Inflammatory macrophage treated with lipopolysaccharide for 1 hour (primary cell): ENCODE measurements at places on chromosomes 3 and 15.

DNA sequence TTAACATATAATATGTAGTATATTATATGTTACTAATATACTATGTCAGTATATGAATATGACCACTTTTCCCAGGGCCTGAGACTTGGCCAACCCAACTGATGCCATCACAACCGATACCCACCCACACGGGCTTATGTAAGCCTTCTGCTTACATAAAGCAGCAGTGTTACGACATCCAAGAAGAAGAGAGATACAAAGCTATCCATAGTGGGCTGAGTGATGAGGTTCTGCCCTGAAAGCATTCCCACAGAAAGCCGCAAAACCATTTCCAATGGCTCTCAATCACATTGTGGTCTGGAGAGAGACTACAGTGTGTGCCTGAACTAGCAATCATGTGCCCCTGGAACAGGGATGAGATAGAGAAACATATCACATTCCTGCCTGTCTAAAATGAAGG, 177.9 kb downstream of the PLOD2 start:
- no peak for DNase-seq

DNA sequence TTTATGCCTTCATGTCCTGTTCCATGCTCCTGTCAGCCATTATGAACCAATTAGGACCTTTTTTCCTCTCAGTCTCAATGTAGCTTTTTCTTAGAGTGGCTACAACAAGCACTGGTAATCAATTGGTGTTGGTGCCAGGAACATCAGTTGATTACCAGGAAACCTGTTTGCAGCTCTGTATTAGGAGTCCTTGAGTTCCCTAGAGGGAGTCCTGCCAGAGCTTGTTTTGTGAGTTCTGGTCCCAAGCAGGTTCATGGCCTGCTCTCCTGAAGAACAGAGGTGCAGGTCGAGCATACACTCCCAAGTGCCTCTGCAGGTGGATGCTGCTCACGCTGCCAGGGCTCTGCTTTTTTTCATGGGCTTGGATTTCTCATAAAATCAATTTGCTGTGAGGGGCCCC, 137.9 kb upstream of the PRR23C start:
- no peak for DNase-seq

DNA sequence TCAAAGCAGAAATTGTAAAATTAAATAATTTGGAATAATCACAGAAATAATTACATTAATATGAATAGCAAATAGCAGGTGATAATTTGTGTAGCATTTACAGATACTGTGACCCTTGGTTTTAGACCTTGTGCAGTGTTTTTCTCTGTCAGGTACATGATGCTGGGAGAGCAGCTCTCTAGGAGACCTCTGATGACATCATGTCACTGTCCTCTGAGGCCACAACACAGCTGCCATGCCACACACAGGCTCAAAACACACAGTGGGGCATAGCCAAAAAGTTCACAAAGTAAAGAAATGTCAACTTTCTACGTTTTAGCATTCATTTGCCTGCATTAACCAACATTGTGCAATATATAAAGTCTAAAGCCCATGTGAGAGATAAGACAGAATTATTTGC, 71.8 kb upstream of the ZBTB20 start:
- no peak for DNase-seq

DNA sequence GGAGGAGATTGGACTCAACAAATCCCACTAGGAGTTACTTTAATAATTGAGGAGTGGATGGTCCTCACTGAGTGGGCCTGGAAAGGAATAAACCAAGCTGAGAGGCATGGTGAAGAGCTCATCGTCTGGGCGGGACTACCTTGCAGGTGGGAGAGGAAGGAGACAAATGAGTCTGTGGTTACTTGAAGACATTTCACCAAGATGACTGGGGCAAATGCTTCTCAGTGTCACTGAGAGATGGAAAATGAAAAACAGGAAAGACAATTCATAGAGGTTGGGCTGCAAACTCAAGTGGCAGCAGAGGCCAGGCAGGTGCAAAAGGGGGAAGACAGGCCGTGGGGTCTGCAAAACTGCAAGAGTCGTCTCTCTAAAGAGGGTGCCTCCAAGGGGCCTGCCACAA, 1.5 kb upstream of the ARHGAP31 start:
- no peak for DNase-seq

DNA sequence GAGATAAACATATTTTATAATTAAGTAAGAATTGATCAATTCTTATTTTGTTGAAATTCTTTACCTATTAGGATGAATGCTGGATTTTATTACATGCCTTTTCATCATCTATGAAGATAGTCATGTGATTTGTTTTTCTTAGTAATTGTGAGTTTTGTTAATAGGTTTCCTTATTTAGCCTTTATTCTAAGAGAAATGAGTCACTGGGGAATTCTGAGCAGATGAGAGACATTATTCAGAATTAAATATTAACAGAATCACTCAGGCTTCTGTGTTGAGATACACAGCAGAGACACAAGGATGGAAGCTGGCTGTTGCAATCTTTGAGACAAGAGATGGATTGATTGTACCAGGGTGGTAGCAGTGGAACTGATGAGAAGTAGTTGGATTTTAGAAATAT, 7.4 kb upstream of the ANO10 start:
- DNase-seq: peak; percentile 16

GRCh38 chr15:94252223-94252766, 20.9 kb downstream of the MCTP2 start:
- no peak for DNase-seq

DNA sequence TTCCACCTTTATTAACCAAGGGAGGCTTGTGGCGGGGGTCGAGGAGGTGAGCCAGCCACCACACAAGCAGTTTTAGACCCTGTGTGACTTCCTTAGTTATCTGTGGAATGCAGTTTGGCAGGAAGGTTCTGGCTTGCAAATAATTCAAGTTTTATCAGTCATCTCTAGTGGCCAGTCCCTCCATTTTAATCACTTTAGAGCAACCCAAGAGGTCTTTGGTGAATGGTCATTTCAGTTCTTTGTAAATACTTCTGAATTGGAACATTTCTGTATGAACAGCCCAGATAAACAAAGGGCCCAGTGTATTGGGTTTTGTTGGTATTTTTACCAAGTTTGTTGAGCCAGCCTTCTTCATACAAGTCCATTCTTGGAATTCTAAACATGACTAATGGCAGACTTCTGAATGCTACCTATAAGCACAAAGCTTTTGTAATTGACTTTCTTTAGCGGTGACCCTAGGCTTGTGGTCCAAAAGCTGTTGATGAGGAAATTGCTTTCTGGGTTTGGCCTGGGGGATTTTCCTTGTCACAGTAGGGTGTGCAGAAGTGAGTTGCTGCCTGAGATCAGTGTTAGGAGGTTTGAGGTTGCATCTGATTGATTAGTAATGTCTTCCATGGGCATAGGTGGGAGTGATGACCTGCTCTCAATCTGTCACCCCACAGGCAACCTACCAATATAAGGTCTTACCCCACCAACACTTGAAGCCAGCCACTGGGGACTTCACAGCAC, 193.3 kb upstream of the TOPAZ1 start:
- DNase-seq: no peak

GRCh38 chr3:129474984-129475804, 35.2 kb downstream of the IFT122 start:
- no peak for DNase-seq

DNA sequence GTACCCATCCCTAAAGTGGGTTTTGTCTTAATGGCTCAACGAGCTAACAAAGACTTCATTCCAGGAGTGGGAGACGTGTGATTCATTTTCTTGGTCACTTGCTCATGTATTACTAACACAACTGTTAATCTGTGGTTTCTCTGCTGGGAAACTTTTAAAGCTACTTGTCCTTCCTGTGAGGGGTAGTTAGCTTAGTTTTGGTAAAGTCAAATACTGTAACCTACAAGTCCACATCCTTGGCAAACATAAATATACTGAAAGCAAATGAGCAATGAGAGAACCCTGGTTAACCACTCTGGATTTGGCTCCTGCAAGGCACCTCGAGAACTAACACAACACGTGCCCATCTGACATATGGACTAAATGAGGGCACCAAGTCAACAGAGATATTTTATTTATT, 19.9 kb downstream of the NOX5 start:
- peak; percentile 7 for DNase-seq

DNA sequence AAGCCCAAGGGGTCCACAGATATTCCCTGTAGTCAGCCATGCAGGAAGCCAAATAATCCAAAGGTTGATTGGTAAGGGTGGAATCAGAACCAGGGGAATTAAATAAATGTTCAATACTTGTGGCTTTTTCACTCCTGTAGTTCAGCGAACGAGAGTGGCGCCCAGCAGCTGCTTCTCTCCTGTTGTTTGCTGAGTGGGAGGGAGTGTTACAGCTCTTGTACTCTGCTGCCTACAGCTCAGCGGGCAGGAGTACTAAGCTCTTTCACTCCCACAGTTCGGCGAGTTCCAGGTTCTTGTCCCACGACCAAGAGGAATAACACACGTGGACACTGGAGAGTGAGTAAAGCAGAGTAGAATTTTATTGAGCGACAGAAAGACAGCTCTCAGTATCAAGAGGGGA, 105.9 kb downstream of the MOBP start:
- DNase-seq: no peak

DNA sequence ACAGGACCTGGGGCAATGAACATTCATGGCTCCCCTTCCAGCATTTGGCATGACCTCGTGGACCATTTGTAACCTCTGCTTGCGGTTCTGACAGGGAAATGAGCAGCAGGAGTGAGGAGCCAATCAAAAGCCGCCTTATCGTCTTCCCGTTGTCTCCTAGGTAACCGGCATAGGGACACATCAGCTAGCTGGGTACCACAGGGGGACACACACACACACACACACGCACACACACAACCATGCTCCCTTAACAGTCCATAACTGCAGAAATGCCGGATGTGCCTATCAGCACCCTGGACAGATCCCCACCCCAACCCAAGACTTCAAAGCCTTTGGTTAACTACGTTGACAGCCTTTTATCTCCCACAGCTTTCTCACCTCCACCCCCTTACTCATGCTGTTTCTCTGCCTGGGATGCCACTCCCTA, 53.4 kb upstream of the CCDC174 start:
- no peak for DNase-seq

DNA sequence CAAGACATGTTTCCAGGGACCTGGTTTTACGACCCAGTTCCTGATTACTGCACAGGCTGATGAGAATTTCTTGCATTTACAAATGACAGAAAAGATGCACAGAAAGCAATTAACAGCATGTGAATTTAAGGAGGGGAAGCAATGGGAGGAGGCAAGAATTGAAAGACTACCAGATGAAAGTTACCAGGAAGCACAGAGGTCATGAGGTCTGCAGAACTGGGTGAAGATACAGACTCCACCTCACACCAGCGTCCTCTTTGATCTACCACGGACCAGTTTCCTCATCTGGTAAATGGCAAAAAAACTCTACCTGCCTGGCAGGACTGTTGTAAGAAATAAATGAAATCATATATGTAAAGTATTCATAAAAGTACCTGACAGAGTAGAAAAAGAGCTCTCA, 266.0 kb downstream of the MAGI1 start:
- no peak for DNase-seq

DNA sequence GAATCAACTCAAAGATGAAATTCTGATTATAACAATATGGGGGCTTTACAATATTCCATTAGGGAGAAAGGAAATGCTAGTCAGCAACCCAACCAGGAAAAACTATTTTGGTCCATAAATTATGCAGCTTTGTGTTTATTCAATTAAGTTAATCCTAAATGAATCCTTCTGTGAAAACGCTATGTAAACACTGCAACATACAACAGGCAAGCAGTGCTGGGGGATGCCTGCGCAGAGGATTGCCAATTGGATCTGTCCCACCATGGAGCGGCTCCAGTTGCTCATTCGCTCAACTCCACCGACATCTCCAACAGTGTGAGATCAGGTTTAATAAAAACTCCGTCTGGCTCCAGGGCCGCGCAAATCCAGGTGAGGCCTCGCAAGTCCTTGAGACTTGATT, 290.5 kb upstream of the VEPH1 start:
- no peak for DNase-seq

DNA sequence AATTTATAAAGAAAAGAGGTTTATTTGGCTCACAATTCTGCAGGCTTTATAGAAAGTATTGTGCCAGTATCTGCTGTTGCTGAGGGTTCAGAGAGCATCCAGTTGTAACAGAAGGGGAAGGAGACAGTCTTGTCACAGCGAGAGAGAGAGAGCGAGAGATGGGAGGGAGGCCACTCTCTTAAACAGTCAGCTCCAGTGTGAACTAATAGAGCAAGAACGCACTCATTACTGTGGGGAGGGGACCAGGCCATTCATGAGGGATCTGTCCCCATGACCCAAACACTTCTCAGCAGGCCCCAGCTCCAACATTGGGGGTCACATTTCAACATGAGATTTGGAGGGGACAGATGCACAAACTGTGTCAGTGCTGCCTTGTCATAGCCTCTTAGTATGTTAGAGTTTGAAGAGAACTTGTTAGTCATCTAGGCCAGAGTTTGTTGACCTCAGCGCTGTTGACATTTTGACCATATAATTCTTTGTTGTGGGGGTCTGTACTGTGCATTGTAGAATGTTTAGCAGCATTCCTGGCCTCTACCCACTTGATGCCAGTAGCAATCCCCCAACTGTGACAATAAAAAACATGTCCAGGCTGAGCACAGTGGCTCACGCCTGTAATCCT, 15.3 kb downstream of the STARD9 start:
- DNase-seq: no peak
